ENCODE measurements at places on chromosomes 4 and X.

- DNase-seq: peak; percentile 37
These were observed 15.1 kb downstream of the MCF2 start for GRCh38 chrX:139692908-139693307.

GRCh38 chr4:158610790-158611189 lies 60.9 kb downstream of the C4orf46 start:
- DNase-seq: no peak

- DNase-seq: no peak
These were observed 77.6 kb downstream of the COX18 start for GRCh38 chr4:72991873-72992272.

DNA sequence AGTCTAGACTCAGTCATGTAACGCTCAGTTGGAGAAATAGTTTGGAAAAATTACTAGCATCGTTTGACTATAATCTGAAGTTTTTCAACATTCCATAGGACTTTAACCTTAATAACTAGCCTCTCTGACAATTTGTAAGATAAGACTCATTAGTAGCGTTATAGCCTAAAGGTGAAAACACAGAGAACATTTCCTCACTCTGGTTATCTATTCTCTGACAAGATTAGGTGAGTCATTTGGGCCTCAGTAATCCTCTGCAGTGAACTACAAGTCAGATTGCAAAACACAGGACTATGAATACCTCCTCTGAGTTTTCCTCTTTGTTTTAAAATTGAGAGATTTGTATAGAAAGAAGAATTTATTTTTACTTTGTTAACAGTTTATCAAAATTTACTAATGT lies 31.8 kb upstream of the PDLIM5 start:
- DNase-seq: no peak

- DNase-seq: no peak
These were observed 122.5 kb upstream of the LDB2 start for GRCh38 chr4:17020901-17021300.

GRCh38 chrX:93591398-93591797 lies 82.0 kb downstream of the NAP1L3 start:
- no peak for DNase-seq

DNA sequence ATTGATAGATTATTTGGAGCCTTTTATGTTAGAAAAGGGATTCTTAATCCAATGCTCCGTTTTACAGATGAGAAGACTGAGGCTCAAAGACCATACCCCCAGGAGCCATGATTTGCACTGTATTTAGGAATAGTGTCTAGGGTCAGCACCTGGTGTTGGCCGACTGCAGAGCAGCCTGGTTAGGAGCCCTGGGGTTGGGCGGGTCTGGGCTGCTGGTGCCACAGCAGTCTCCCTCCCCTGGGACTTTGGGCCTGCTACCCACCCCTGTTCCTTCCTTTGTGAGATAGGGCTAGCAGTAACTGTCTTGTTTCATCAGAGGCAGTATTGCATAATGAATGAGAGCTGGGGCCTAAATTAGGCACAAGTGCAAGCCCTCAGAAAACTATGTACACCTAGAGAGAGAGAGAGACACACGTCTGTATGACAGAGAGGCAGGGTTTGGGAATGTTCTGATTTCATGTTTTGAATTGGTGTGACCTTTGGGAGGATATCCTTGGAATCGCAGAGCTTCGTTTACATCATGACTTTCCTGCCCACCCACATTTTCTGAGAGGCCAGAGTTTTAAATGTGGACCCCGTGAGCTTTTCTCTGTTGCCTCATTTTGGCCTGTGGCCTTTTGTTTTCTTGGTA lies 111.7 kb downstream of the PTTG2 start:
- DNase-seq: no peak

- DNase-seq: no peak
These were observed 175.5 kb downstream of the DHRSX start for GRCh38 chrX:2325076-2325784.

GRCh38 chrX:11346121-11346682 lies 53.0 kb downstream of the AMELX start:
- DNase-seq: no peak

DNA sequence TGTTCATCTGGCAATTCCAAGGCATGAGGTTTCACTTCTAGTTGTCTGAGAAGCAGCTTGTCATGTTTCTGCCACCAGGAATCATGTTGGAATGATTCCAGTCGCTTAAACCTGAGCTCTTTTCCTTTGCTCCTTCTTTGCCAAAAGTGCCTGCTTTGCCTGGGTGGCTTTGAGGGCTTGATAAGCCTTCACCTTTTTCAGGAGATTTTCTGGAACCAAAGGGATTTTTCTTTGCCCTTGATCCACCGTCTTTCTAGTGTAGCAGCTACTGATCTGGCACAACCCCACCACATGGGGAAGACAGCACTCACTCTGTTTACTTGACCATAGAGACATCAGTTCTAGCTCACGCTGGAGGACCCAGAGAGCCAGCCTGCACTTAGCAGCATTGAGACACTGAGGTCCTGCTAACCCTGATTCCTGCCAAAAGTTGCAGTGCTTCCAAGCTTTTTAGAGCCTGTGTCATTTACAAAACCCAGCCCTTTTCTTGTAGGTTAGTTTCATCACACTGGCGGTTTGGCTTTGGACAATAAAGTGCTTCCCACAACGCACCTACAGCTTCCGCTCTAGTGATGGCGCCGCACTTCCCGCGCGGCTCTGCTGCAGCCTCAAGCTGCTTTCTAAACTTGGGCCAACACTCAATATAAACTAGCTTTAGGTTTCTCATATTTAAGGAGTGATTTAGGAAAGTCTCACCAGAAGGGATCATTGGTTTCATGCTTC lies 7.3 kb upstream of the CCNI start:
- DNase-seq: no peak

GRCh38 chr4:126687655-126688358 lies 945.0 kb upstream of the INTU start:
- no peak for DNase-seq

- no peak for DNase-seq
These were observed 35.1 kb downstream of the HADH start for GRCh38 chr4:108024878-108025165.

- DNase-seq: no peak
These were observed 86.0 kb downstream of the FUNDC1 start for GRCh38 chrX:44456685-44457084.

DNA sequence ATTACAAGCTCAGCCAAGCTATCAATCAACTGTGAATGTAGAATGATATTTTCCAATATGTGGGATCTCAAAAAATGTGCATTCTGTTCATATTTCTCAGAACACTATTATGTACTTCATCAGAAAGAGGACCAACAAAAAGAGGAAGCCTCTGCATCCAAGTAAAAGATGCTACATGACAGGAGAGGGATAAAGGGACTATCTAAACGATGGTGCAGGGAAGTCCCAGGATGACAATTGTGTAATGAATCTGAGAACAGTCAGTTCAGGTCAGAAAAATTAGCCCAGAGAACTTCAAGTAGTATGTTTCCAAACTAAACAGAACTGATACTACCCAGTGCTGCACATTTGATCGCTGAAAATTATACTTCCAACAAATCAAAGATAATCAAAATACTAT lies 127.0 kb downstream of the ZNF330 start:
- no peak for DNase-seq

DNA sequence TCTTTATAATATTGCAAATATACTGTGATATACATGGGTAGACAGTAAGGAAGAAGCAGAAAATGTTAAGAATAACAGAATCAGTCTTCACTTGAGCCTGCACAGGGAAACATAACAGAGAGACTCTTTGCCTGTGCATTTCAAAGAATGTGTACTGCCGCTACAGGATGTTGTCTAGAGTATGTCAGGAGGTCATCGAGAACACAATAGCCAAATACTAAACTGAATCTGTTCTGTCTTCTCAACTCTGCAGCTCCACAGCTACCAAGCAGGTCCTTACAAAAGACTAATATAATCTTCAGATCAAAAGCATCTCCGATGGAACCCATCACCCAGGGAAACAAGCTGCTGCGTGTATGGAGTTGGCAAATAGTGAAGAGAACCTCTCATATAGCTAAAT lies 471.5 kb downstream of the PCDH10 start:
- DNase-seq: no peak

GRCh38 chr4:169051761-169052593 lies 41.9 kb upstream of the CBR4 start:
- DNase-seq: no peak

GRCh38 chr4:10343656-10344055 lies 113.6 kb downstream of the ZNF518B start:
- DNase-seq: no peak

DNA sequence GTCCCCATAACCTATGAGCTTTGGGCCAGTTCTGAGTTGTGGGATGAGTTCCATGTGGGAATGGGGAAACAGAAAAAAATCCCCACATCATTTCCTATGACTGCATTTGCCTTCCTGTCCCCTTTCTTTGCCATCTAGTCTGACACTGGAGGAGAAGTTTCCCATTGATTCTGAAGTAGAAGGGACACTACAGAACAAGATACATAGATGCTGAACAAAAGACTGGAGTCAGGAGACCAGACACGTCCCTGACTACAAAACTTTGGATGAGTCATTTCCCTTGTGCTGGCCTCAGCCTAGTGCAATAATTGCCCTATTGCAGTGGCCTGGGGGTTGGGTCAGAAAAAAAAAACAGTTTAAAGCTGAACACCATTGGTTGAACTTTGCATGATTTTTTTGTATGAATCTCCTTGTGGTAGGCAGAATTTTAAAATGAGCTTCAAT lies 22.1 kb downstream of the BEX3 start:
- DNase-seq: no peak

DNA sequence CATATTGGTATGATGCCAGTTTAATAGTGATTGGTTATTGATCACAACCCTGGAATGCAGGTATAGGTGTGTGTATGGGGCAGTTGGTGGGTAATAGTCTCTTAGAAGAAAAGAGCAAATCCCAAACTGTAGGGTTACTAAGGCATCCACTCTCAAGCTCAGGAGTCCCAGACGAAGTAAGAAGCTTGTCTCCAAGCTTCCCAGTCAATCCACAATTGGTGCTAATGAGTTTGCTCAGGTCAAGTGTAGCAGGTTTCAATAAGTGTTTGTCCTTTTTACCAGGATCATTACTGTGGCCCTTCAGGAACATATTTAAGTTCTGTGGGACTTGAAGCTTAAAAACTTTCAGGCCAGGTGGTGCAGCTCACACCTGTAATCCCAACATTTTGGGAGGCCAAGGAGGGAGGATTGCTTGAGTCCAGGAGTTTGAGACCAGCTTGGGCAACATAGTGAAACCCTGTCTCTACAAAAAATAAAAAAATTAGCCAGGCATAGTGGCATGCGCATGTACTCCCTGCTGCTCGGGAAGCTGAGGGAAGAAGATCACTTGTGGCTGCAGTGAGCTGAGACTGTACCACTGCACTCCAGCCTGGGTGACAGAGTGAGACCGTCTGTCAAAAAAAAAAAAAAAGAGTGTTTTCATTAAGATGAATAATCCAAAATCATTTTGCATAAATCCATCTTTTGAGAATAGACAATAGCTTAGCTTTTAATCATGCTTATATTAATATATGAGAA lies 166.8 kb downstream of the UNC5C start:
- no peak for DNase-seq

DNA sequence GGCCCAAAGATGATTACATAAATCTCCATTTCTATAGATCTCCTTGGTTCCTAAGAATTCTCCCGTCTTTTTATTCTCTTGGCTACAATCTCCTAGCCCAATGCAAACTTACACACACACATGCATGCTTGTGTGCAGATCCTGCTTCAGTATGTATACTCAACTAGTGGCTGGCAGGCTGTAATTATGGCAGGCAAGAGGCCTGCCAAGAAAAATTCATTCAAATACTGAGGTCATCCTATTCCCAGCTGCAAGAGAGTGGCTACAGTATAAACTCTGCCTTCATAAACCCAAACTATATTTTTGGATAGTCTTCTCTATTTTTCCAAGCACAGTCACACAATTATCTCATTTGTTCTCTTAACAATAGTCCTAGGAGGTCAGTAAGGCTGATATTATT lies 95.2 kb downstream of the SHROOM4 start:
- no peak for DNase-seq

DNA sequence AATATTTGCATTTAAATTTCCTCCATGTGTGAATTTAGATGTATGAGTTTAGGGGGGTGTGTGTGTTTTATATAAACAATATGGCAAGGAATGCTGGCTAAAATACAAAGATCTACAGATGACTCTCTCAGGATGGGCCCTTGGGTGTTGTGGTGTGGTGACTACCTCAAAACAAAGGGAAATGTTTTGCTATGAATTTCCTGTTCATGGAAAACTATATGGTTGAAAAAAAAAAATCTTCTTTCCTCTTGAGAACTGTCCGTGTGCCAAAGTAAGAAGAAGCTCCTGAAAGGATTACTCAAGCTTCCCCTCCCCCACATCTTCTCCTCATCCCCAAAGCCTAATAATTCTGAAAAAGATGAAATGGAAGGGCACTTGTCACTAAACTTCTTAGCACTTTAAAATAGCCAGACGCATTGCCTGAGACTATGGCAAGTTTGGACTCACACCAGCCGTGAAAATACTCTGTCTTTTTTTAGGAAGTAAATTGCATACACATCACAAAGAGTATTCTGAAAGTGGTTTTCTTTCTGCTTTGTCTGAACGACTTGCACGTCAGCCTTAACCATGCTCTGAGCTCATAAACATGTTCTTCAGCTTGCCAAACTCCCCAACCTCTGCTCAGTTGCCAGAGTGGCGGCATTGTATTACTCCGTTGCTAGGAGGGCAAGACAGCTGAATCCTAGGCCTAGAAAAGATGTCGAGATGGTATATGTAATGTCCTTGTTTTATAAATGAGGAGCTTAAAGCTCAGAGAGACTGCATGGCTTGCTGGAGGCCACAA lies 250.4 kb upstream of the JADE1 start:
- no peak for DNase-seq

DNA sequence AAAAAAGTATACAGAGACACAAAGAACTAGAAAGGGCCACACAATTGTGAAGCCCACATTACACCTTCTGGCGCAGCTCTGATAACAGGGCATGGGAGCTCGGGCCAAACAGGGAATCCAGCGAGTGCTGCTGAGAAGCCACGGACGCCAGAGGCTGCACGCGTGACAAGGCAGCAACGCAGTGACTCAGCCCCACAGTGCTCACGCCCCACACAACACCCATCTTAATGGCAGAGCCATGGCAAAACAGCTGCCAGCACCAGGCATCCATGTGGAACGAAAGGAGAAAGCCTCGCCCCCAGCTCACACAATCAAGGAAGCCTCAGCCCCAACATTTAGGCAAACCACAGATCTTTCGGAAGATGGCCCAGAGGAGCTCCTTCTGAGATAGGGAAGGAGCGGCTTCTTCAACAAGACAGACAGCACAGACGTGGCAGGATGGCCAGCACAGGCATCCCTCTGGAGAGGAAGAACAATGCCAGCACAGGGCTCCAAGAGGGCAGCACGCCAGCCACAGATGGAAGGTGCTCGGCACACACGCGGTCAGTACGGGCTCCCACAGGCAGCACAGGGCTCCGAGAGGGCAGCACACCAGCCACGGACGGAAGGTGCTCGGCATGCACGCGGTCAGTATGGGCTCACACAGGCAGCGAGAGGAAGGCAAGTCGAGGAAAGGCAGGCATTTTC lies 33.1 kb downstream of the GAK start:
- DNase-seq: no peak

- no peak for DNase-seq
These were observed 19.4 kb downstream of the SEPTIN11 start for GRCh38 chr4:76968937-76969336.

DNA sequence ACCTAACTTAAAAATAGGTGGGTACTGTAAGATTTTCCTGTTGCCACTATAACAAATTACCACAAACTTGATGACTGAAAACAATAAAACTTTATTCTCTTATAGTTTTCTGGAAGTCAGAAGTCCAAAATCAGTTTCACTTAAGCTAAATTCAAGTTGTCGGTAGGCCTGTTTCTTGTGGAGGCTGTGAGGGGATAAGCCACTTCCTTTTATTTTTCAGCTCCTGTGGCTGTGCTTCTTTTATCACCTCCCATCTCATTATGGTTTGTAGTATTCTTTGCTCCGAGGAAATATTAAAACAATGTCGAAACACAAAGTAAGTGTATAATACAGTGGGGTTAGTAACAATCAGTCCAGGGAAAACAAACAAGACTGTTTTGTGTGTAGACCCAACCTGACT lies 610.5 kb upstream of the TECRL start:
- DNase-seq: no peak
